Activated naive CD4-positive, alpha-beta T cell treated with anti-CD3 and anti-CD28 coated beads, Interleukin-2, amount 10 ng/mL, durations not matched to agents 5 hours and 36 hours (primary cell): ENCODE measurements at places on chromosomes 5 and 9. TPM values are rescaled to one million over a fixed set of nuclear protein-coding genes. Genes with fewer than 3 reads are reported as not detected.

Gene SHLD3
- 4.7 TPM for total RNA-seq

Gene SLC30A5
- 36.9 TPM for total RNA-seq

Gene GLDC
- 1.2 TPM for total RNA-seq

Gene FGFR4
- total RNA-seq: 0.26 TPM

Gene EQTN
- not detected for total RNA-seq

Gene C9orf50
- total RNA-seq: not detected

Gene HRCT1
- not detected for total RNA-seq

Gene AJM1
- total RNA-seq: 5.9 TPM

Gene ENHO
- total RNA-seq: not detected

Gene ST8SIA4
- total RNA-seq: 40.6 TPM

Gene STX17
- 40.0 TPM for total RNA-seq

Gene MEGF10
- not detected for total RNA-seq

Gene GAPT
- total RNA-seq: not detected

Gene C8G
- total RNA-seq: 1.2 TPM

Gene MOB3B
- total RNA-seq: 2.8 TPM

Gene KDM4C
- 62.3 TPM for total RNA-seq

Gene IFNA2
- not detected for total RNA-seq

Gene HEMGN
- 2.0 TPM for total RNA-seq

Gene GPX8
- not detected for total RNA-seq

Gene TPRN
- 9.2 TPM for total RNA-seq

Gene SHOC1
- not detected for total RNA-seq

Gene MCTP1
- not detected for total RNA-seq

Gene TGFBI
- 0.36 TPM for total RNA-seq

Gene COL5A1
- total RNA-seq: 0.18 TPM

Gene FGF10
- not detected for total RNA-seq

Gene INSL4
- total RNA-seq: not detected

Gene GHR
- total RNA-seq: not detected

Gene SLC36A3
- not detected for total RNA-seq

Gene SPATA31E1
- total RNA-seq: not detected

Gene ADAMTS2
- total RNA-seq: not detected

Gene NR2F1
- not detected for total RNA-seq

Gene IFNE
- total RNA-seq: not detected

Gene OTP
- not detected for total RNA-seq

Gene FSD1L
- total RNA-seq: 3.4 TPM

Gene OGN
- not detected for total RNA-seq

Gene PCDHA1
- not detected for total RNA-seq

Gene SPINK13
- not detected for total RNA-seq

Gene TCF7
- total RNA-seq: 300 TPM
